Aortic smooth muscle cell (primary cell): ENCODE measurements at places on chromosomes 7 and 10. TPM values are rescaled to one million over a fixed set of nuclear protein-coding genes. Genes with fewer than 3 reads are reported as not detected.

The EXOC6 gene
- 14.5 and 16.8 TPM in 2 replicates for total RNA-seq

The ELN gene
- 55.2 and 219 TPM in 2 replicates for total RNA-seq

The ZNF239 gene
- 3.4 and 5.0 TPM in 2 replicates for total RNA-seq

The NRF1 gene
- total RNA-seq: 11.5 and 12.2 TPM in 2 replicates

The TMEM270 gene
- total RNA-seq: not detected in 2 replicates

The ASIC3 gene
- total RNA-seq: 0.06 TPM in 1 of 2 replicates, not detected in the other

The FRAT1 gene
- total RNA-seq: 1.7 and 2.1 TPM in 2 replicates

The COA1 gene
- total RNA-seq: 35.4 and 35.8 TPM in 2 replicates

The RSBN1L gene
- total RNA-seq: 18.2 and 23.4 TPM in 2 replicates
